ENCODE measurements at places on chromosomes 5 and 9. TPM values are rescaled to one million over a fixed set of nuclear protein-coding genes. Genes with fewer than 3 reads are reported as not detected.

Gene SPAAR
- polyA plus RNA-seq: 0.27 TPM

Gene RNF183
- not detected for polyA plus RNA-seq

Gene TCOF1
- 6.5 TPM for polyA plus RNA-seq

Gene HTR4
- not detected for polyA plus RNA-seq

- DNase-seq: no peak
Measured at GRCh38 chr9:87874304-87874623, 8.4 kb upstream of the SPATA31E1 start.

Data from AG04450 (cell line).